Cortex of kidney (tissue), 1 donor: ENCODE measurements at places on chromosomes 11 and 22.

GRCh38 chr22:49637255-49637760, 190.4 kb downstream of the BRD1 start:
- DNase-seq: no peak

- DNase-seq: no peak
These were observed 6.7 kb downstream of the TOP3B start for GRCh38 chr22:21975854-21976345.

GRCh38 chr11:35785287-35786167, 123.0 kb downstream of the TRIM44 start:
- DNase-seq: no peak

GRCh38 chr22:25791556-25791955, 49.6 kb downstream of the MYO18B start:
- DNase-seq: no peak

DNA sequence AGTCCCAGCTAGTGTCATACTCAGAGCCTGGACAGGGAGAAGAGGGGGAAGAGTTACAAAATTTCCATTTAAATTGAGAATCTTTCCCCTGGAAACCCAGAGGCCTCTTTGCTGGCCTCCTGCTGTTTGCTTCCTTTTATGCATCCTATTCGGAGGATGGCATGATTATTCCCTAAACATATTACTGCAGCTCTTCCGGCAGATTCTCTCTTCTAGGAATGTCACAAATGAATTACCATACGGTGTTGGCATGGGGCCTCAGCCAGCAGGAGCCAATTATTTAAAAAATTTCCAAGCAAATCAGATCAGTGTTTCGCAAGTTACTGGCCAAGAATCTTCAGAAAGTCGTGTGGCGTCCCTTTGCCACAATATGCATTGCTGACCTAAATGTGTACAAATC, 326.7 kb upstream of the NCAM1 start:
- DNase-seq: no peak
